ENCODE measurements at places on chromosomes 6 and 20.

DNA sequence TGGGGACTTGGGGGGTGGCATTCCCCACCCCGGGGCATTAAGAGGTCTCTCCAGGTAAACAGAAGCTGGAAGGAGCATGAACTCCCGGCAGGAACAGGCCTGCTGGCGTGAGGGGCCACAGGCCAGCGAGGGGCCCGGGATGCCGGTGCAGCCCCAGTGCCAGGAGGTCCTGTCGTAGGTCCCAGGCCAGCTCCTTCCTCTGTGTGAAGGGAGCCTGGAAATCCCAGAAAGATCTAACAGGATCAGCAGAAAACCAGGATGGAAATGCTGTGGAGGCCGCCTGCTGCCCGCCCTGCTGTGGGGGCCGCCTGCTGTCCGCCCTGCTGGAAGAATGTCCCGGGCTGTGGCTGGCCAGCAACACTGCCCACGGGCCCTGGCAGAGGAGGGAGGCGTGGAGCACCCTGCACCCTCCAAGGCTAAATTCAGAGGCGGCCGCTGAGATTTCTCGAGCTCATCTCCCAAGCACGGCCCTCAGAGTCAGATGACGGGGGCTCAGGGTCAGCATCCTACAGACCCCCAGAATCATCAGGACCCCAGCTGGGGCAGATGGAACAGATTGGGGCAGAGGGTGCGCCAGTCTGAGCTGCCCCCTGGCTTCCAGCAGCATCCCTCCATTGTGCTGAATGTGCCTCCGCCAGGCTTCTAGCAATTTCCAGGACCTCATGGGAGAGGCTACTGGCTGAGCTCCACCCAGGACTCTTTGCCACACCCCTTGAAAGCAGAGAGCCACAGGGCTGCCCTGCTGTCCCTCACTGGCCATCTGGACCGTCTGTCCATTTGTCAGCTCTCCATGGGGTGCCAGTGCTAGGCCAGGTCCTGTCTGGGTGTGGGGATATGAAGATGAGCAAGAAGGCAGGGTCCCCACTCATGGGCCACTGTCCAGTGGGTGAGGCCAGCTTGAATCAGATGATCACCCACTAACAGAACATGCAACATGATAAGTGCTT lies 32.2 kb upstream of the SLCO4A1 start:
- DNase-seq, result no peak

GRCh38 chr20:61699495-61700374 lies 365.9 kb downstream of the TAF4 start:
- no peak for DNase-seq

DNA sequence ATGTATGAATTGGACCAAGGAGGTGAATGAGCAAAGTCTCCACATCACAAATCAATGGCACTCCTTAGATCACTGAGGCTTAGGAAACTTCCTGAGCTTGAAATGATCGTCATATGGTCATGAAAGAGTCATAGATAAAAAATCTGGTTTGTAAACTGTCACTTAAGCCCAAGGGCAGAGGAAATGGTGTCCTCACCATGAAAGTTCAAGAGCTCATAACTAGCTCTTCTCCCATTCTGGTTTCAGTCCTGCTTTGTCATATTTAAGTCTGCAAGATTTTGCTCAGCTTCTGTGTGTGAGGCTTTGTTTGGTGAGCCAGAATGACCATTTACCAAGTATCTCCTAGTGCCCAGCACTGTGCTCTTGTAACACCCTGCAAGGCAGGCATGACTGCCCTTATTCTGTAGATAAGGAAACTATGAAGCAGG lies 60.5 kb downstream of the GJA10 start:
- DNase-seq, result no peak

GRCh38 chr6:20408851-20409250 lies 7.2 kb downstream of the E2F3 start:
- DNase-seq, result no peak

DNA sequence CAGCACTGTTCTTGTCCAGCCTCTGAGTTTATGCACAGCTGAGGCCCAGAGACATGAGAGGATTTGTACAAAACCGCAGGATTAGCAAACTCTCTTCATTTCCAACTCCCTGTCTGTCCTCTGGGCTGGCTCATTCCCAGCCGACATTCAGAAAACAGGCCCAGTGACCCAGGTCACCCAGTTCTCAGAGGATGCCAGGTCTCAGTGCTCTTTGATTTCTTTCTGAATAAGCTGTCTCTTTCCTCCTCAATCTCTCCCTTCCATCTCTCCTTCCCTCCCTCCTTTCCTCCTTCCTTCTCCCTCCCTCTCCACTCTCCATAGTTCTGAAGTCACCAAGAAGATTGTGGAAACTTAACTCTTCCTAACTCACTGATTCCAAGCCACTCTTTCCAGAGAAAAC lies 372.7 kb upstream of the SULF2 start:
- DNase-seq, result no peak

- no peak for DNase-seq
These were observed 76.5 kb upstream of the TMEM170B start for GRCh38 chr6:11460837-11461661.

- no peak for DNase-seq
These were observed 366.5 kb downstream of the ESR1 start for GRCh38 chr6:152173957-152174356.

DNA sequence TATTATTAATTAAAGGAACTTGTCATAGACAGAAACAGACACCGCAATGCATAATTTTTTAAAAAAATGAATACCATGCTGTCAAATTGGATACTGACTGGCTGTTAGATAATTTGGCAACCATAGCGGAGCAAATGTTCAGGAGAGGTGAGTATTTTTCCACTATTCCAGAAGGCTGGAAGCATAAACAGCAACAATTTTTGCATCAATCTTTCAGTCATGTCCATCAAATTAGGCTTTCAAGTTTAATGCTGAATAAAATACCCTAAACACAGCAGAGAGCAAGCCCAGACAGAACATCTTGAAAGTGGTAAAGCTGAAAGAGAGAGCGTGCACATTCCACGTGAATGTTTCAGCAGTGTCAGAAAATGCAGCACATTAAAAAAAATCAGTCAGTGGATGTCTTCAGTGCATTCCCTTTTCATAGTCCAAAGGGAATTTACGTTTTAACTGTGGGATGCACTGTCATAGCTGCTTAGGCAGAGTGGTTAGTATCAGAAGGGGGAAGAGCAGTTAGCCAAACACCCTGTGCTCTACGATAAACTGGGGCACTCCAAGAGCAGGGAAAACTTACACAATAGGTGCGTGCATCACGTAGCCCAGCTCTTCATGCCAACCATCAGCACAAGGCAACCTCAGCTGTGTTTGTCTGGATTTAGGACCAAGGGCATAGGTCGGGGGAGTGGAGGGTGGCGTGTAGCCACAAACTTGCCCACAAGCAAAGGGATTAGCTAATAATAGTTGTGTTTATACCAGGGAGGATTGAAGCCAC lies 116.2 kb upstream of the STMND1 start:
- DNase-seq, result no peak

- DNase-seq, result no peak
These were observed at the start of gene NKX2-2 for GRCh38 chr20:21513881-21514540. Gene NKX2-2, minus strand, starts transcription at chr20:21514064. Its CDS starts 395 bp downstream, at chr20:21513669.

GRCh38 chr20:12217382-12217781 lies 299.7 kb downstream of the BTBD3 start:
- DNase-seq, result no peak

DNA sequence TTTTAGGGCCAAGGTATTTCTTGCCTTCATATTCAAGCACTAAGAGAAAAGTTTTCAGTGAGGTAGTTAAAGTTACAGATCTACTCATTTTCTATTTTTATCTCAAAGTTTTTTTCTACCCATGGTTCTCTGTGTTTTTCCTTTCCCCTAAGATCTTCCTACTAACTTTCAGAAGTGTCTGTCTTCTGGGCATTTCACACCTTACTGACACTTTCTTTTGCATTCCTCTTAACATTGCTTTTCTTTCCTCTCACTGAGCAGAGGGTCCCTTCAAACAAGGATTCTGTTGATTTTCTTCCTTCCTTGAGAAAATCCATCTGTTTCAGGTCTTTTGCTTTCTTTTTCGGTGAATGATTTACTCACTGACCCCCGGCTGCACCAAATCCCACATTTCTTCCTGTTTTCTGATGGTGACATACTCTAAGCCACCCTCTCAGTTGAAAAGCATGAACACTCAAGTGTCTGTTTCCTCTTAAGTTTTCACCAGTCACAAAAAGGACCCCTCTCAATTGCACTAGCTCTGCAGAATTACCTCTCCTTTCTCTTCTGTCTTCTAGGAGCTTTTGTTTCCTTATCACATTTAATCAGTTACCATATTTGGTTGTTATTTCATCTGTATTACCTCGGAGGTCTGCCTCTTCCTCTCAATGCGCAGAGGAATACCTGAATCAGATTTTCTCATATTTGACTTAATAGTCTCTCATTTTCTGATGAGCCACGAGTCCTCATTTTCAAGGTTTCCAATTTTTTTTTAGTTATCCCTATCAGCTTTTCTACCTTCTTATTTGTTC lies 73.5 kb upstream of the RNF217 start:
- no peak for DNase-seq

DNA sequence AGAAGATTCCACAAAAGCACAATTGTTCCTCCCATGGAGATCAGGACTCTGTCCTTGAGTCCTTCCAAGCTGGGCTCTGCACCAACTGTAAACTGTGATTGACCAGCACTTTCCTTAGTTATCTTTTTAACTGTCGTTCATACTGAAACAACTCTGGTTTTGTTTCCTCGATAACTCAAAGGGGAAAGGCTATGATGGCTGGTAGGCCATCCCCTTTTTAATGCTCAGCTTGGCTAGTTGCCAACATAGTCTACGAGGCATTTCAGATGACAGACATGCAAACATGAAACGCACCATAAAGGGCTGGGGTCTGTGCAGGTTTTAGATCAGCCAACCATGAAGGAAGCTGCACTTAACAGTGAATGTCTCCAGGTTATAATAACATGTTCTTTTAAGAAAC lies 497.1 kb upstream of the ARID1B start:
- no peak for DNase-seq

DNA sequence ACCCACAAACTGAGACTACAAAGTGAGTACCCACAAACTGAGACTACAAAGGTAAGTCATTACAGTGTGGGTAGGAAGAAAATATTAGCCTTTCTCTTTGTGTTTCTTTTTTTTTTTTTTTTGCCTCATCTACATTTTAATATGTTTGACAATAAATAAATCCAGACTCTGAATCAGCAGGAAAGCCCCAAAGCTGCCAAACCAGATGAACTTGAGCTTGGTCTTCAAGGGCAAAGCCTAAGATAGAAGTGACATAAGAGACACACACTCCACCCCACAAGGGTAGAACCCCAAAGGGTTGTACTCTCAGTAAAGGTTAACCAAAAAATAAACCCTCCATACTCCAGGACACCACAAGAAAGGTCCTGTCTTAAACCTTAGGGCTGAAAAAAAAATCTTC lies 326.8 kb upstream of the ARID1B start:
- DNase-seq, result no peak

DNA sequence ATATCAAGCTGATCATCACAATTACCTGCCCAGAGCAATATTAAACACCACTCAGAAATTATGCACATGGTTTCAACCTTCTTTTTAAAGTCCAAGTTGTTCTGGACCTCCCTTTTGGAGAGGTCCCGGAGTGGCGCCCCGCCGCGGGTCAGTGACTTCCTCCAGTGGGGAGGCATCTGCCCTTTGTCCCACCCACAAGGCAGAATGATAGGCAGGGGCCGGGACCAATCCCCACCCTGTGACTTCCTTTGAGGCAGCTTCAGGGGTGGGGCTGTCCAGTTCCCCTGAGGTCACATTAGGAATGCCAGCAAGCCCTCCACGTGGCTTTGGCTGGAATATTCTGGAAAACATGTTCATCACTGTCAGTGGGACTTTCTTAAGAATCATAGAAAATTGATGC lies 207.0 kb downstream of the ANKRD60 start:
- DNase-seq, result peak; percentile 28

DNA sequence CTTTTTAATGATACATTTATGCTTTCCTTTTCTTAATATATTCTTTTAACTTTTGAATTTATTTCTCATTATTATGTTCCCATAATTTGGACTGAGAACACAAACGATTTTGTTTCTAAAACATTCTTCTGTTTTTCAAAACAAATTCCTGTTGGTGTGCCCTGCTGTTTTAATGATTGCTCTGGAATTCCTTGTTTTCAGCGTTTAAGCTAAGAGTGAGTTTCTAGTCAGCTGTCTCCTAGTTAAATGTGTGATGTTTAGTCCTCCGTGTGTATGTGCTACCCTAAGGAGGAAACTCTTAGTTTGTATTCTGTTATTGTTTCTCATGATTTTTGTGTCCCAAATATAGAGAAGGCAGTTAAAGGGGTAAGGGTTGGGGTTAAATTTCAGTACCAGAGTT lies 306.1 kb upstream of the RGS17 start:
- no peak for DNase-seq

- no peak for DNase-seq
These were observed 450.4 kb upstream of the CITED2 start for GRCh38 chr6:139824864-139825263.

GRCh38 chr6:104589940-104590339 lies 269.8 kb downstream of the HACE1 start:
- no peak for DNase-seq

GRCh38 chr6:26375270-26375669 lies 7.6 kb upstream of the BTN2A2 start:
- no peak for DNase-seq

DNA sequence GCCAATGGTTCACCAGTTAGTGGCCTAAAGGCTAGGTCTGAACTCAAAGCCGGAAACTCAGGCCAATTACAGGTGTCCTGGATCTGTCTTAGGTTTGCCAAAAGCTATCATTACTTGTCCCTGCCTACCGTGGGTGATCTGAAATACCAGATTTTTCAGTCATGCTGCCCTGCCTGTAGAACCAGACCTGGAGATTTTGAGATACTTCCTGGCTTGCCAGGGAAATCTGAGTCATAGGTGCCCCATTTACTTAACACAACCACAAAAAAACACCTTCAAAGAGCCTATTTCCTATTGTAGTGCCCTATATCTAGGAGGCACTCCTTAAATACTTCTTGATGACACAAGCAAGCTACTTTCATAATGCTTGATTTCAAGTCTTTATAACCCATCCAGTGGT lies 13.9 kb upstream of the RANBP9 start:
- DNase-seq, result no peak

DNA sequence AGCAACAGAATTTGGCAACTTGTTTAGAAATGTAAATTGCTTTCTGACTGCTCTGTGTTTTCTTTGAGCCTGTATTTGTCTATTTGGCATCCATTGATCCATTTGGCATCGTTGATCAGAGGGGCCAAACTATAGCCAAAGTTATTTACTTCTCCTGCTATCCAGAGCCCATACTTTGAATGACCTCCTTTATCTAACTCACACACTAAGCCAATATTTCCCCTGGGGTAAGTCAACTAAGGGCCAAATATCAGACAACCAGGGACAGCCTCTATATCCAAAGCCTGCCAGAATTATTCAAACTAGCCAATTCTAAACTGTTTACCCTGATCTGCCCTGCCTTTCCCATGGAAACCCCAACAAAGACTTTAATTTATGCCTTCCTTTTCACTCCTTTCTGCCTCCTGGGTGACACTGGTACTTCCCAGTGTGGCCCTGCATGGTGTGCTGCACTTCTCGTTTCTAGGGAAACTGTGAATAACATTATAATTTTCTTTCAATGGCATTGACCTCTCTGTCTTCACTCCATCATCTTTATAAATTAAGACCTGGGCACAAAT lies 19.8 kb upstream of the ZNF184 start:
- no peak for DNase-seq

DNA sequence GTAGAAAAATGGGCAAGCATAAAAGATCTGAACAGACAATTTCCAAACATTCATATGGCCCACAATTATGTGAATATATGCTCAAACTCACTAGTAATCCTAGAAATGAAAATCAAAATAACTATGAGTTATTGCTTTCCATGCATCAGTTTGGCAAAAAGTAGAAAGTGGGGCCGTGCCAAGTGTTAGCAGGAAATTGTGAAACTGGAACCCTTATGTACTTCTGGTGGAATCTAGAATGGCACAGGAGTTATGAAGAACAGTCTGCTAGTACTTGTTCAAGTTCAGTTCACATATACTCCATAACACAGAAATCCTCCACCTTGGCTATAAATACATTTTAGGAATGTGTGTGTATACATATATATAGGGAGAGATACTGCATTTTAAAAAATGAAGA lies 89.8 kb downstream of the EYA2 start:
- DNase-seq, result no peak
